Hematopoietic multipotent progenitor cell treated with erythropoietin and hydrocortisone succinate and interleukin-3 and kit ligand, for 6 days (in vitro differentiated cells): ENCODE measurements at places on chromosomes 12 and 14.

GRCh38 chr12:106956048-106956578 is 406 bp downstream of the TMEM263 start:
- peak; percentile 67 for DNase-seq

DNA sequence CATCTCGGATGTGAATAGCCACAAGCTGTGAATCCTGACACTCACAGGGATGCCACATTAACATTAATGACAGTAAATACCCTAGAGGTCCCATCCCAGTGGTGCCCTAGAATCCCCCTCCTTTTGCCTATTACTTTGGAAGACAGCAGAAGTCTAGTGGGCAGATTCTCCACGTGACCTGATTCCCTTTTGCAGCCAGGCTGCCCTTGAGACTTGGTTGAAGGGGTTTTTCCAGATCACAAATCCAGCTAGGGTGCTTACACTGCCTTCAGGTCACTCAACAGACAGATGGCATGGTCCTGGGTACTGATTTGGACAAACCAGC is 8.7 kb downstream of the HDAC7 start:
- DNase-seq = no peak

- no peak for DNase-seq
These were observed 114.2 kb downstream of the PDE3A start for GRCh38 chr12:20482491-20483054.

DNA sequence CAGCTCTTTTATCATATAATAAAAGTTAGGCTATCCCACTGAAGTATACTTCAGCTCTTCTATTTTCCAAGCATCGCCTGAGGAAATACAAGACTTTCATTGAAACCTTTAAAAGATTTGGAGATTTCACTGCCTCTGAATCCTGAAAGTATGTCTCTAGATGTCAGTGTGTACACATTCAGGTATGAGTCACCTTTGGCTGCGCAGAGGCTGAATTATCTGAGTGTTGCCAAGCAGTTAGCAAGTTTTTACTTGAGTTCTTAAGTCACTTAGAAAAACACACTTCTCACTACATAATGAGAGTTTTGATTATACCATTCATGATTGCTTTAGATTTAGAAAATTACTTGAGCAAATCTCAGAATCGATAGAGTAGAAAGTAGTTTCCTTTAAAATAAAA is 210.3 kb downstream of the TMTC2 start:
- DNase-seq = no peak

- DNase-seq = no peak
These were observed 103.9 kb downstream of the AVPR1A start for GRCh38 chr12:63047146-63047545.

GRCh38 chr12:39831587-39832315 is 212.1 kb upstream of the ABCD2 start:
- no peak for DNase-seq

GRCh38 chr12:204261-204678 is 9.7 kb downstream of the SLC6A12 start:
- no peak for DNase-seq

- DNase-seq = no peak
These were observed 136.2 kb downstream of the MYRFL start for GRCh38 chr12:69961246-69961645.

DNA sequence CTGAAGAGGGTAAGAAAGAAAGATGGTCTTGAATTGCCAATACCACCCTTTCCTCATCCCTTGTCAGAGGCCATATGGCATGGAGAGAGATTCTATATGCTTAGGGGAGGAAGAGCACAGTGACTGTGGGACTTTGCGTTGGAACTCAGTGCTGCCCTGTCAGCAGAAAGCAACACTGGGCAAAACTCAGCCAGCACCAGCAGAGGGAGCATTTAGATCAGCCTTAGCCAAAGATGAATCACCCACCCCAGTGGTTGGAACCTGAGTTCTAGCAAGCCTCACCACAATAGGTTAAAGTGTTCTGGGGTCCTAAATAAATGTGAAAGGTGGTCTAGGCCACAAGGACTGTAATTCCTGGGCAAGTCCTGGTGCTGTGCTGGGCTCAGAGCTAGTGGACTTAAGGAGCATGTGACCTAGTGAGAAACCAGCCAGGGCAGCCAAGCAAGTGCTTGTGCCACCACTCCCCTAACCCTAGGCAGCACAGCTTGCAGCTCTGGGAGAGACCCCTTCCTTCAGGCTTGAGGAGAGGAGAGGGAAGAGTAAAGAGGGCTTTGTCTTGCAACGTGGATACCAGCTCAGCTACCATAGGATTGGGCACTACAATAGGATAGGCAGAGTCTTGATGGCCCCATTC is 11.4 kb upstream of the BCAT1 start:
- peak; percentile 81 for DNase-seq

DNA sequence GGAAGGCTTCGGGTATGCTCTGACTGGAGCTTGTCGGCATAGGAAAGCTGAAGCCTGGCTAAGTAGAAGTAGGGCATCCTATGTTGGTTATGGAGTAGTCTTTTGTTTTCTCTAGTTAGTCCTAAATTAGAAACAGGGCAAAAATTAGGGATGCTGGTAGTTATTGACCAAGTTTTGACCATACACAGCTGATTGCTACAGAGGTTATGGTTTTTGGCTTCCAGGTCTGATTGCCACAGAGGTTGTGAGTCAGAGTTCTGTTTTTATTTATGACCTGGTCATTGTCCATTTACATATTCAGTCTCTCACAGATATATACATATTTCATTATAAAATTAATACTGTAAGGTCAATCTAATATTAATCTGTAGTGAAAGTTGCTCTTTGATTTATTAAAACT is 219.2 kb downstream of the FSCB start:
- DNase-seq = no peak

DNA sequence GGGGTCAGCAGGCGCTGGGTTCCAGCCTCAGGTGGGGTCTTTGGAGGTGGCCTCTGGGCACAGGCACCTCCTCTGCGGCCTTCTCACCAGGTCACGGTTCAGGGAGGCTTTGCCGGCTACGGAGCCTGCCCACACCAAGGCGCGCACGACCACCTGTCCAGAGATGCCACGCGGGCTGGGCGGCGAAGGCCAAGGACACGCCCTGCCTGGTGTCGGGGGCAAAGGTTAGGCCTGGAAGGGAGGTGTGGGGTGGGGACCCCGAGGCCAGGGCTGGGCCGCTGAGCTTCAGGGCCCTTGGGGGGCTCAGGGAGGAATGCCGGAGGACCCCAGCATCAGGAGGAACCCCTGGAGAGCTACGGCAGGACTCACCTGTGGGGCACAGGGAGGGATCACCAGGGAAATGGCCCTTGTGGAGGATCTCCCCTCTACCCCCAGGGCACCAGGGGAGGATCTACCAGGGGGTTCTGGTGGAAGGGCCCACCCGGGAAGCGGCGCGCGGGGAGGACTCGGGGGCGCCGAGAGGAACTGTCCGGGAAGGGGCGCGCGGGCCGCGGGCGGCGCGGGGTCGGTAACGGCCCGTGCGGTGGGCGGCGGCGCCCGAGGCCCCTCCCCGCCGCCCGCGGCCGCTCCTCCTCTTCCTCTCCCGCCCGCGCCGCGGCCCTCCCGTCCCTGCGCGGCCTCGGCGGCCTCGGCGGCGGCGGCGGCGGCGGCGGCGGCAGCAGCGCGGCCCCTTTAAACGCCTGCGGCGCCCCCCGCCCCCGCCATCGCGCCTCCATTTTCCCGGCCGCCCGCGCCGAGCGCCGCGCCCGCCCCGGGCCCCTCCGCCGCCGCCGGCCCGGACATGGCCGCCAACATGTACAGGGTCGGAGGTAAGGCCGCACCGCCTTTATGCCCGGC is at the start of gene MTA1:
Gene MTA1 (plus strand): TSS at position 633 of the 897 bp plus-strand sequence. CDS start 209 bp downstream, at position 842.
- peak; percentile 74 for DNase-seq

DNA sequence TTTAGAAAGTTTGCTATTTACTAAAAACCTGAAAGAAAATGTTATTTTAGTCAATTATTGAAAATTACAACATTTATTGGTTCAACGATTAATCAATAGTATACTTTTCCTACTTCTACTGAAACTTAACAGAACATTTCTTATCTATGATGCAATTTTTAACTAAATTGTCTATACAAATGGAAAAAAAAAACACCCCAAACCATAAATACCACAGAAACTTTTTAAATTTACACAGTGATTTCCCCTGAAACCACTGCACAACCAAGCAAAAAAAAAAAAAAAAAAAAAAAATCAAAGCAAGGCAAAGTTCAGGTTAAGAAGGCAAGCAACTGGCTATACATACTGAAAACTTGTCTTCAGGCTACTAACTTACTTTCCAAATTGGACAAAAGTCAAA is 71.9 kb upstream of the POC1B start:
- DNase-seq = no peak

DNA sequence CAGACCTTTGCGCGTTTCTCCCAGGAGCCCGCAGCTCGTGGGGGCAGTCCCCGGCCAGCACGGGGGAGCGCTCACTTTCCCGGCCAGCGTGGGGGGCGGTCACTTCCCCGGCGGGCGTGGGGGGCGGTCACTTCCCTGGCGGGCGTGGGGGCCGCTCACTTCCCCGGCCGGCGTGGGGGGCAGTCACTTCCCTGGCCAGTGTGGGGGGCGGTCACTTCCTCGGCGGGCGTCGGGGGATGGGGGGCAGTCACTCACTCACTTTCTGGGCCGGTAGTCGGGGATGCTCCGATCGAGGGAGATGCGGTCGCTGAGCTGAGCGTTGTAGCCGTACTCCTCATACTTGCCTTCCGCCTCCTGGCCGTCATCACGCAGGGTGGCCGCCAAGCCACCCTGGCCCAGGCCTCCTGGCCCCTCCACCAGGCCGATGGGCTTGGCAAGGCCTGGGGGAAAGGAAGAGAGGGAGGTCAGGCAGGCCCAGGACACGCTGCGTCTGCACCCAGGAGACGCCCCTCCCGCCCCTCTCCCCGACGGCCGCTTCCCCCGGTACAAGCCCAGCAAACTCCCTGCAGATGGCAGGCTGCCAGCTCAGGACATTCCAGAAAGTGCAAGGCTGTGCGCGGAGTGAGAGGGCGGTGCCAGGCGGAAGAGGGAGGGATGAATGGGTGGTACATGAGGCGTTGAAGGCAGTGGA is 43.3 kb downstream of the GALNT9 start:
- DNase-seq = no peak

GRCh38 chr14:60984196-60984595 is 3.2 kb downstream of the SLC38A6 start:
- DNase-seq = no peak

DNA sequence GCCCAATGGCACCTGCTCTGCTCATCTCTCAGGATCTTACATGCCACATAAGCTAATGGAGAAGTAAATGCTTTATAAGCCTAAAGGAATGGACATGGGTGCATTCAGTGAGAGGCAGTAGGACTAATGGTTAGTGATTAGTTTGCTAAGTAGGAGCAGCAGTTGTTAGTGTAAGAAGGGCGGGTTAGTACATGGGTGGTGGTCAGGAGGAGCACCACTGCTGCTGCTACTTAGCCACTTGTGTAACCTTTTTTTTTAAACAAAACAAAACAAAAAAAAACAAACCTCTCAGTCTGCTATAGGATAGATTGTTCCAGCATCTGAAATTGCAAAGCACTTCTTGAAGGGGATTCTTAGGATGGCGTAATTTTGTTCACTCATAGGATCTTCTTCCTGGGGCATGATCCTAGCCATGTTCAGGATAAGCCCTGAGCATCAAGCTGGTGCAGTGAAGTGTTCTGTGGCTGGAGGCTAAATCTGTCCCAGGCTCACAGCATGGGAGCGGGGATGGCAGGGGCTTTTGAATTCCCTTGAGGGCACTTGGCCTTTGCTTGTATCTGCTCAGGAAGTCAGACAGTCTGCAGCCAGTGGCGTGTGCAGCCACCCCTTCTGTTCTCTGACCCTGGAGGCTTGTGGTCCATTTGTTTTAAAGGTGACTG is 63.6 kb downstream of the CHST11 start:
- DNase-seq = no peak

GRCh38 chr14:70646705-70647104 is 5.0 kb downstream of the TTC9 start:
- DNase-seq = no peak

GRCh38 chr12:105933671-105934665 is 204.8 kb downstream of the NUAK1 start:
- DNase-seq = no peak

DNA sequence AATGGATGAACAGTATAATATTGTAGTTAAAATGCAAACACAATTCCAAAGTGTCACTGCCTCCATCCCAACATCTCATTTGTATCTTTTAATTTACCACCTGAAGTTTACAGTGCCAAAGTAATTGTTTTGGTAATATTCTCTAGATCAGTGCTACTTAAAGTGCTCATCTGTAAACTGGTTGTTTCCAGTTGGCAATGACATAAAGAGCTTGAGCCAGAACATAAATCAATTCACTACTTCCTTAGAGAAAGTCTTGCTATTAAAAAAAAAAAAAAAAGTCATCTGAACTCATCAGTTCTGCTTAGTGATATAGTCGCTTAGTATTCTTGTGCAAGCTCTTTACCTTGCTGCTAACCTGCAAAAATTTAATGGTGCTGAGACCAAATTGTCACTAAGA is 16.4 kb downstream of the PLCZ1 start:
- no peak for DNase-seq

- peak; percentile 37 for DNase-seq
These were observed 78.0 kb downstream of the DBX2 start for GRCh38 chr12:44972746-44973421.

- DNase-seq = no peak
These were observed 50.7 kb downstream of the ELK3 start for GRCh38 chr12:96244826-96245225.

DNA sequence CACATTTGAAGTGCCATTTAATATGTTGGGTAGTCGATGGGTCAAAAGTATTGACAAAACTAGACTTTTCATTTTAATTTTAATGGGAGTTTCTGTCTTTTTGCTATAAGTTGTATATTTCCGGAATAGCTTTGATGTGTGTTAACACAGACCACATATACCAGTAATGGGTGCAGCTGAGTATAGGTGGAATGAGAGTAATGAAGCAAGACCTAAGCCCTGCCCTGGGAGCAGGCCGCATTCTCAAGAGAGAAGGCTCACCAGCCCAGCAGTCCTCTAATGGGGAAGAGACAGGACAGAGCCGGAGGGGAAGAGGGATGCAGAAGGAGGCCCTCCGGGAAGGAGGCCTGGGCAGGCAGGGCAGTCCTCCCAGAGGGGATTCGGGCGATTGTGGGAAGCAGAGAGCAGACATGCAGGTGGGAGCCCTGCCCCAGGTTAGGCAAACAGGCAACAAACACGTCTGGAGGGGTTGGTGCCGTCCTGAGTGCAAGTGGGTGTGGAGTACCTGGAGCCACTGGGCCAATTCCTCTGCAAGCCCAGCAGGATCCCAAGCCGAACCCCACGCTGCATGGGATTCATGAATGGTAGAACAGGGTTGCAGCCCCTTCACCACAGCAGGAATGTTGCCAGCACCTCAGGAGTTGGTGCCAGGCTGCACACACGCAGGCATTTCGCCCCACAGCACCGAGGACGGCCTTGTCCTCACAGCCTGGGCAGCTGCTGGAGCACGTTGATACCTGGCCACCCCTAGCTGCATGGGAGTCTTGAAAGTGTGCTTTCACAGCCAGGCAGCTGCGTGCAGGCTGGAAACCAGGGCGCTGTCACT is 7.8 kb downstream of the CKB start:
- no peak for DNase-seq

DNA sequence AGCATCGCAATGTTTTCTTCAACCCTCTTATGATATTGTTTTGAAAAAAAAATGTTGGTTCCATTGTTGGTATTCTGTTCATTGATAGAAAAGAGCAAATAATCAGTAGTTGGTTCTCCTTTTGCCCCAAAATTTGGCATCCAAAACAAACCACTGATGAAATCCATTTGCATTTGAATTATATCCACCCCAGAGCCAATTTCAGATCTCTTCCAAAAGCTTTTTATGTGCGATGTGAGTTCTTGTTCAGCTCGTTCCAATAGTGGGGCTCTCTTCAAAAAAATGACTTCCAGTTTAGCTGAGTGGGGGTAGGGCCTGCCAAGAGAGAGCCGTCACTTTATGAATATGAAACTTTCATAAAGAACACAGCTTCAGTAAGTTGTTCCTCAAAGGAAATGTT is 130.7 kb downstream of the DIO2 start:
- DNase-seq = no peak

GRCh38 chr12:97306147-97306546 is 156.5 kb upstream of the RMST start:
- DNase-seq = no peak
